ENCODE measurements at places on chromosomes 11 and 22.

- DNase-seq: no peak
These were observed 393.5 kb downstream of the TENM4 start for GRCh38 chr11:79047321-79047720.

GRCh38 chr11:32310214-32310601, 125.1 kb downstream of the WT1 start:
- no peak for DNase-seq

- DNase-seq: no peak
These were observed 4.1 kb downstream of the SLC36A4 start for GRCh38 chr11:93193731-93194130.

DNA sequence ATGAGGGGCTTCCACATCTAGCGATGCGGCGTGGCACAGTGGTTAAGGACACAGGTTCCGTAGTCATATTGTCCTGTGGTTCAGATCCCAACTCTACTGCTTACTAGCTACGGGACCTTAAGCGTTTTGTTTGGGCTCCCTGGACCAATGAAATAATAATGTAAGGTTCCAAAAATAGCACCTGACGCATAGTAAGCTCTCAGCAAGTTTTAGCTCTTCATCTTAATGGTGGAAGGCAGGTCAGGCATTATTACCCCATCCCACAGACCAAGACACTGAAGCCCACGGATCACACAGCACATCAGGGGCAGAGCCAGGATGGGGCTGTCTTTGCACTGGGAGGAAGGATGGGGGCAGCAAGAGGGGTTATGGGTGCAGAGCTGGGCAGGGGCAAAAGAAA, 13.0 kb downstream of the DNAJB13 start:
- no peak for DNase-seq

GRCh38 chr22:42974223-42974622, 40.7 kb downstream of the PACSIN2 start:
- no peak for DNase-seq

DNA sequence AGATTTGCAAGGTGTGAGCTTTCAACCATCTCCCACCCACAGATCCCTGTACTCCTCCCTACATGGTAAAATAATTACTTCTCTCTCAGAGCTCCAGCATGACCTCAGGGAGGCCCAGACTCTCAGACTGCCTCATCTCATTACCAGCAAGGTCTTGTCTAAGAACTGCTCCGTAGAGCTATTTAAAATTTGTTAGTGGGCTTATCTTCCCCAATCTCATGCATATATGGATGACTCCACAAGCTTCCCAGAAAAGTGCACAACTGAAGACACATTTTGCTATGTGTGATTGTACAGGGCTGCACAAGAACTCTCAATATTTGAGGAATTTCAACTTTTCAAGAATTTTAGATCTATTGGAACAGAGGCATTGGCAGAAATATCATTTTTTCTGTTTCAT, 230.3 kb downstream of the CSNK2A3 start:
- DNase-seq: no peak

- no peak for DNase-seq
These were observed 35.2 kb downstream of the BTG4 start for GRCh38 chr11:111476956-111477355.

DNA sequence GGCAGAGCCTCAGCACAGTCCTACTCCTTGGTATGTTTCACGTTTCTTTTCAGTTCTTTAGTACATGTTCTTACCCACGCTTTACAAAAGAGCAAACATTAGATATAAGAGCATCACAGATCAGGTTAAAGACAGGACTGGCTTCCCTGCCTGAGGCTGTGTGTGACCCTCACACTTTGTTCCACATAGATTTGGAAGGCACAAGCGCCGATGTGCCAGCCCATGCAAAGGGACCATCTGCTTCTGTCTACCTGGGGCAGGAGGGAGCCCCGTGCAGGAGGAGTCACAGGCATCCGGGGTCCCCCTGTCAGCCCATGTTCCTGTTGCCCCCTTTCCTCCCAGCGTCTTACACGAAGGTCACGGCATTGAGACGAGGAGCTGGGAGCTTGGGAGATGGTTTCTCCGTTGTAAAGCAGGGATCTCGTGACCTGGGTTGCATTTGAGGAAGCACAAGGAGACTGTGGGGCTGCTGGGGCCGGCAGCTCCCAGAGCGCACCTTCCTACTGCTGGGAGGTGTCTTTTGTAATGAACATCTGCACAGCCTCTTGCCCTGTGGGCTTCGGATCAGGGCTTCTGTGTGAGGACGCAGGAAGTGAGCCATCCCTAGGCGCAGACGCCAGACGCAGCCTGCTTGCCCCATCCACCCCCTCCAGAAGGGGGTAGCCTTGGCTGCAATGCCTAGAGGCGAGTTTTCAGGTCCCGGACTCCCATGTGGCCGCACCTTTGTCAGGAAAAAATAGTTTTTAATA, 72.6 kb downstream of the SCN3B start:
- DNase-seq: no peak

DNA sequence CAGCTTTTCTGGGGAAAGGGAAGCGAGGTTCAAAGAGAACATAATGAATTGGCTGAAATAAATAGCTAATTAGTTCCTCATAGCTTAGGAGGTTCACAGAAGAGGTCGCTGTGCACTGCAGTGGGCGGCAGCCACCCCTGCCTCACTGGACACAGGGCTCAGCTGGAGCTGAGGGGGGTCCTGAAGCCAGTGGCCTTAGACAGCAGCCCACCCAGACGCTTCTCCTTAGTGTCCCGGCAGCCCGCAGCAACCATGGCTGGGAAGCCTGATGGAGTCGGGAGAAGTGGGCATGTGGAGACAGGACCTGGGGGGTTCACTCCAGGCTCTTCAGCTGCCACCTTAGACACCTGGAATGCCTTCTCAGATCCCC, 75.4 kb downstream of the TRIM29 start:
- DNase-seq: no peak

DNA sequence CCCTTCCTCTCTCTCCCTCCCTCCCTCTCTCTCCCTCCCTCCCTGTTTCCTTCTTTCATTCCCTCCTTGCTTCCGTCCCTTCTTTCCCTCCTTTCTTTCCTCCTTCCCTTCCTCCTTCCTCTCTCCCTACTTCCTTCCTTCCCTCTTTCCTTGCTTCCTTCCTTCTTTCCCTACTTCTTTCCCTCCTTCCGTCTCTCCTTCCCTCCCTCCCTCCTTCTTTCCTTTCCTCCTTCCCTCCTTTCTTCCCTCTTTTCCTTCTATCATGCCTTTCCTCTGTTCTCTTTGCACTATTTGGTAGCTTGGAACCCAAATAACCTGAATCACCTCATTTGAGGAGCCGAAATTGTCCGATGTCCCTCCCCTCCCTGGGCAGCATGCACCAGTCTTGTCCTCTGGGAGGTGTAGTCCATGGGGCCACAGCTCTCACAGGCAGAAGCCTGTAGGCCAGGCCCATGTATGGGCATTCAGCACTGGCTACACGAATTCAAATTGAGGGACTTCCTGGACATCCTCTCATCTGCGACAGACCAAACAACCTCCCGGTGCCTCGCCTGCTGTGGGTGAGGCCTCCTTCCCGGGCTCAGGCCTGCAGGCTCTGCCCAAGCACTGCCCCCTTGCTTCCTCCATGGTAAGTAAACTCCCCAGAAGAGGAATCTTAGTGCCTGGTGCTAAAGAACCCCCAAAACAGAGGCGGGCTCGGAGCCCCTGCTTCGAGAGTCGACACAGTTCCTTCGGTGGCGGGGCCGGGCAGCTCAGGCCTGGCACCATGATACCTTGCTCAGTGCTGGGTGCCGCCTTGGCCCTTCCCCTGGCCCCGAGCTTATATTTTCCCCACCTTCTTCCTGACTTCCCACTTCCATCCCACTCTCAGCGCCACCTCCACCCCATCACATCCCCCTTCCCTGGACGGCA, 454.1 kb upstream of the CADM1 start:
- no peak for DNase-seq

DNA sequence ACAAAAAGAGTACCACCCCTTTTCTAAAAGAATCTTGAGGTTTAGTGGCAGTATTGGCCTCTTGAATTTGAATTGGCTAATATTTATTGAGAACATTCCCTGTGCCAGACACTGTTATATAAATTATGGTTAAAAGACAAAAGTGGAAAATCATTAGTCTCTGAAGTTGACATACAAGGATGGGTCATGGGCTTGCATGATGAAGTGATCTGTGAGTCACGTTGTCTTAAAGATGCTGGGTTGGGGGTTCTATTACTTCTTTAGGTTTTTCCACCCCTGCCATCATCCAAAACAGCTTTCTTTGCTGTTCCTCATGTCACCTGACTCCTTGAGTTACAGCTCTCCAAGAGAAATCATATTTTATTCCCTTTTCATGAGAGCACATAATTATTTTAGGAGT, 85.0 kb downstream of the CD44 start:
- no peak for DNase-seq

DNA sequence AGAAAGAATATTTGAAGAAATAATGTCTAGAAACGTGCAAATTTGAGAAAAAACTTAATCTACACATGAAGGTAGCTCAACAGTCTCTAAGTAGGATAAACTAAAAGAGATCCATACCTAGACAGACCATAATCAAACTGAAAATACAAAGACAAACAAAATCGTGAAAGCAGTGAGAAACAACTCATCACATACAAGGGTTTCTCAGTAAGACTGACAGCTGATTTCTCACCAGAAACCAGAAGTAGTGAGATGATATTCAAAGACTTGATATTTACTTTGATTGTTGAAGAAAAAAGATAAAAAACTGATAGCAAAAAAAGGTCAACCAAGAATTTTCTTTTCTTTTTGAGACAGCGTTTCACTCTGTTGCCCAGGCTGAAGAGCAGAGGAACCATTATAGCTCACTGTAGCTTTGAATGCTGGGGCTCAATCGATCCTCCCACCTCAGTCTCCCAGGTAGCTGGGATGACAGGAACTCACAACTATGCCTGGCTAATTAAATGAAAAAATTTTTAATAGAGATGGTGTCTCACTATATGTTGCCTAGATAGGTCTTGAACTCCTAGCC, 17.4 kb downstream of the NPAT start:
- DNase-seq: no peak

- DNase-seq: no peak
These were observed 33.3 kb downstream of the ALG9 start for GRCh38 chr11:111838054-111838453.

DNA sequence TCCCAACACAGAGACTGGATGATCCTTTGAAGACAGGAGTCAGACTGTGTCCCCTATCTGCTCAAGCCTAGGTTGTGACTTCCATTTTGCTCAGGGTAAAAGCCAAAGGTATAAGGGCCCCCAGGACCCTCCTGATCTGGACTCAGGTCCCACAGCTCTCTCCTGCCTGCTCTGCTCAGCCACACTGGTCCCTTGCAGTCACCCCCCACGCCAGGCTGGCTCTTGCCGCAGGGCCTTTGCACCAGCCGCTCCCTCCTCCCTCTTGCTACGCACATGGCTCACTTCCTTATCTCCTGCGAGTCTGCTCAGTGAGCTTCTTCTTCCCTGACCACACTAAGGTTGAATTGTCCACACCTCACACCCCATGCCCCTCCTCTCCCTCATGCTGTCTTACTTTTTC, 28.4 kb upstream of the CACNG2 start:
- no peak for DNase-seq

- DNase-seq: no peak
These were observed 34.6 kb upstream of the NELL1 start for GRCh38 chr11:20634781-20635180.

GRCh38 chr11:126163074-126163700, 48.3 kb downstream of the RPUSD4 start:
- no peak for DNase-seq

DNA sequence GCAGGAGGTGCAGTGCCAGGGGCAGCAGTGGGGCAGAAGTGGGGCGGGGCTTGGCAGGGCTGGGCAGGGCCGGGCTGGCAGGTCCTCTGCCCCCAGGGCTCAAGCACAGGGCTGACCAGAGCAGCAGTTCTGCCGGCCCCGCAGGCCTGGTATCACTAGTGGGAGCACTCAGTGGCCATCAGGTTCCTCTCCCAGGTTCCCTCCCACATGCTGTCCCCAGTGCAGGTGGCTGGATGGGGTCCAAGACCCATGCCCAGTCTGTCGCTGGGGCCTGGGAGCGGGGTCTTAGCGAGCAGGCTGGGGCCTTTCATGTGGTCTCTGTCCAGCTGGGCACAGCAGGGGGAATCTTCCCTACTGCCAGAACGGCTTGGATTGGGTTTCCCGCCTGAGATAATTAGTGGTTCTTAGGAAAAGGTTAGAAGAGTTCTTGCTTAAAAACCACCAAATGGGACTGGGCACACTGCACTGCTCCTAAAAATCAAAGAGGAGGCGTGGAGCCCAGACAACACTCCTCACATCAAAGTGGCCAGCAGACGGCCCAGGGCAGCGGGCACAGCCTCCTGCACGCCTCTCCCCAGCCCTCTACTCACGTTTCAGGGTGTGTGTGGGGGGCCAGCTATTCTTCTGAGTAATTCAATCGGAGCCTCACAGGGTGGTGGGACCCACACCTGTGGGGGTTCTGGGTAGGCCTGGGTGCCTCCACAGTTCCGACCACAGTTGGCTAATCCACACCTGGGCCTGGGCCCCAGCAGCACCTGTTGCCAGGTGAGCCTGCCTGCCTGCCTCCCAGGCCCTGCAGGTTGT, 45.6 kb downstream of the TPCN2 start:
- no peak for DNase-seq
